Foreskin keratinocyte (primary cell): ENCODE measurements at places on chromosomes 1 and 21. TPM values are rescaled to one million over a fixed set of nuclear protein-coding genes. Genes with fewer than 3 reads are reported as not detected.

DNA sequence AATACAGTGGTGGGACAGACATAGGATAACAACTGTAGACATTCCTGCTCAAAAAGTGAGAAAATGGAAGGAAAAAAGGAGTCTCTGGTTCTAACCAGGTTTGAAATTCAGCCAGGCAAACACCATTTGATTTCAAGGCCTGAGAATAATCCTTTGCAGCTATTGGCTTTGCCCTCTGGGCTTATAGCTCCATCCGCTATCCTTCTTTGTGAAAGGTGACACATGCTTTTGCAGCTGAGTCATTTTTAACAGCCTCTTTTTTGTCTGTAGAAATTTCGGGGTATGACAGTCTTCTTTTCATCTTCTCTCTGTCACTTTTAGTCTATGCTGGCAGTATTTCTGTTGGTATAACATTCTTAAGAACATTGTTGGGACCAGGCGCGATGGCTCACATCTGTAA, 16.2 kb downstream of the SDHC start:
- peak; percentile 23 for DNase-seq

DNA sequence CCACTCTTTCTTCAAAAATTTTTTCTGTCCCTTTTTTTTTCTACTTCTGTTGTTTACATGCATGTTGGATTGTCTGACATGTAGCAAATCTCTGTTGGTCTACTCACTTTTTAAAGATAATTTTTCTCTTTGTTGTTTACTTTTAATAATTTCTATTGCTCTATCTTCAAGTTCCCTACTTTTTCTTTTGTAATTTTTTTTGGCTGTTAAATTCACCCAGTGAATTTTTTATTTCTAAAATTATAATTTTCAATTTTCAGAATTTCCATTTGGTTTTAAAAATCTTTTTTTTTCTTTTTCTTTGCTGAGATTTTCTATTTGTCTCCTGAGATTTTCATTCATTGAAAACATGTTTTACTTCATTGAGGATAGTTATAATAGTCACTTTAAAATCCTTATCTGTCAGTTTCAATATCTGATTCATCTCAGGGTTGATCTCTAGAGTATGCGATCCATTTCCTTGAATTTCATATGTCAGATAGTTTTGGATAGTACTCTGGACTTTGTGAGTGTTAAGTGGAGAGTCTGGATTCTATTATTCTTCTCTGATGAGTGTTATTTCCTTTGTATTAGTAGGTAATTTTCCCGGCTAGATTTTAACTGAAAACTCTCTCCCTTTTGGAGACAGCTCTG, 1.6 kb upstream of the TSEN15 start:
- DNase-seq: no peak

DNA sequence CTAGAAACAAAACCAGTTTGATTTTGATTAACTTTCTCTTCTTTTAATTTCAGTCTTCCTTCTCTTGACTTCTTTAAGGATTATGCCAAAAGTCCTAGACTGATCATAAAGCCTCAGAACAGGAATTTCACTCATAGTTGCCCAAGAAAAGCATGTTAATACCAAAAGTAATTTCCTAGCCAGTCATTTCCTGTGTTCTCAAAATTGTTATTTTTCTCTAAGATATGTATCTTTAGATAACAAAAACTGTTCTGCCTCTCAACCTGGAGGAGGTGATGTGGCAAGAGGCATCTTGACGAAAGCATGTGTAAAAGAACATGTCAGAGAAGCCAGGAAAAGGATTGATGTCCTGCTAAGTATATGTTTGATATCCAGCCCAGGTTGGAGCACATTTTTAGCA, 78.0 kb upstream of the IPO9 start:
- peak; percentile 51 for DNase-seq

GIPC2 gene
- polyA plus RNA-seq: 0.32 and 0.33 TPM in 2 replicates

LIN28A gene
- polyA plus RNA-seq: not detected in 2 replicates
